ENCODE measurements at places on chromosomes 3 and 15. TPM values are rescaled to one million over a fixed set of nuclear protein-coding genes. Genes with fewer than 3 reads are reported as not detected.

DNA sequence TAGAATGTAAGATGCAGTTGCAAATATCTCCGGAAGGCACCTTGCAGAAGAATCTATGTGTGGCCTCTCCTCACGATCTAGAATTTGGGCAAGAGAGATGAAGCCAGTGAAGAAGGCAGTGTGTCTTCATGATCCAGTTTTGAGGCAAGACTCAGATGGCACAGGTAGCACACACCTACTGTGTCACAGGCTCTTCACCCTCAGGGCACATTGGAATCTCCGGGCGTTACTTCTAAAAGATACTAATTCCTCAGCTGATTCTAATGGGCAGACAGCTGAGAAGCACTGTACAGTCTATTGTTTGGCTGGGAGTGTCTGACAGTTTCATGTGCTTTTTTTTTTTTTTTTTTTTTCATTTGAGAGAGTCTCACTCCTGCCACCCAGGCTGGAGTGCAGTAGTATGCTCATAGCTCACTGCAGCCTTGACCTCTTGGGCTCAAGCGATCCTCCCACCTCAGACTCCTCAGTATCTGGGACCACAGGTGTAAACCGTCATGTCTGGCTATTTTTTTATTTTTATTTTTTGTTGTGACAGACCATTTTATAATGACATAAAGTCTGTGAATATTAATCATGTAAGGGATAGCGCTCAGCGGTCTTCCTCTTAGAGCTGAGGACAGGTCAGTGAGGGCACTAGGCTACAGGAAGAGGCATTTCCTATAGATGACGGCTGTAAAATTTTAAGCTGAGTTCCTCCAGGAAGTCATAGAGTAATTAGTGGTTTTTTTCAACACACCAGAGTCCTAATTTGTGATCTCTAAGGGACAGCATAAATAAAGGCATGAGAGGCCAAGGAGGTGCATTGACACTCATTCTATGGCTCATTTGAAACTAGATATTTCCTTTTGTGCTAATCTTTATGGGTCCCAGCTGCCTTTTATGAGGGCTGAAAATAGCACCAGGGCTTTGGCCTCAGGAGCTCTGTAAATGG, 4.0 kb downstream of the C3orf52 start:
- DNase-seq: no peak

GRCh38 chr15:74642734-74643664, 27.4 kb downstream of the CLK3 start:
- DNase-seq: no peak

GRCh38 chr3:33202711-33203457, 15.7 kb downstream of the SUSD5 start:
- no peak for DNase-seq

DNA sequence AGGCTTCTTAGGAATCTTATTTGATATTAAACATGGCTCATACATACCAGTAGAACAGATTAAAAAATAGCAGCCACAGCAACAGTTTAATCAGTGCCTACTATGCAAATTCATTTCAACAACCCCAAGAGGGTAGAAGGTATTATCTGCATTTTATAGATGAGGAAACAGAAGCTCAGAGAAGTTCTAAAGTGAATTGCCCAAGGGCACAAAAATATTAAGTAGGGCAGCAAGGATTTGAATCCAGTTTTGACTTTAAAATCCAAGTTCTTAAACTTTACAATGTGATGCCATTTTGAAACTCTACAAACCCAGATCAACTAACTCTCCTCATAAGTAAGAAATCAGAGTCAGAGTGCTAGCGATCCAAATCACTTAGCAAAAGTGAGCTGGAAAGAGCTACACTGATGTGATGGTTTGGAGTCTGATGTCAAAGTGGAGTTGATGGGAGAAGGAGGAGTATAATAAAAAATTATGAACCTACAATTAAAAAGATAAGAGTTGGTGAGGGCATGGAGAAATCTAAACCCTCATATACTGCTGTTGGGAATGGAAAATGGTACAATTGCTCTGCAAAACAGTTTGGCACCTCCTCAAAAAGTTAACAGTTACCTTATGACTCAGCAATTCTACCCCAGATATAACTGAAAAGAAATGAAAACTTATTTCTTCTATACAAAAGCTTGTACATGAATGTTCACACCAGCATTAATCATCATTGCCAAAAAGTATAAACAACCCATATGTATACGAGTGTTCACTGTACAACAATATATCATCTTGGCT, 51.0 kb upstream of the PLXND1 start:
- no peak for DNase-seq

GRCh38 chr3:188352196-188352927, 198.4 kb downstream of the LPP start:
- DNase-seq: no peak

DNA sequence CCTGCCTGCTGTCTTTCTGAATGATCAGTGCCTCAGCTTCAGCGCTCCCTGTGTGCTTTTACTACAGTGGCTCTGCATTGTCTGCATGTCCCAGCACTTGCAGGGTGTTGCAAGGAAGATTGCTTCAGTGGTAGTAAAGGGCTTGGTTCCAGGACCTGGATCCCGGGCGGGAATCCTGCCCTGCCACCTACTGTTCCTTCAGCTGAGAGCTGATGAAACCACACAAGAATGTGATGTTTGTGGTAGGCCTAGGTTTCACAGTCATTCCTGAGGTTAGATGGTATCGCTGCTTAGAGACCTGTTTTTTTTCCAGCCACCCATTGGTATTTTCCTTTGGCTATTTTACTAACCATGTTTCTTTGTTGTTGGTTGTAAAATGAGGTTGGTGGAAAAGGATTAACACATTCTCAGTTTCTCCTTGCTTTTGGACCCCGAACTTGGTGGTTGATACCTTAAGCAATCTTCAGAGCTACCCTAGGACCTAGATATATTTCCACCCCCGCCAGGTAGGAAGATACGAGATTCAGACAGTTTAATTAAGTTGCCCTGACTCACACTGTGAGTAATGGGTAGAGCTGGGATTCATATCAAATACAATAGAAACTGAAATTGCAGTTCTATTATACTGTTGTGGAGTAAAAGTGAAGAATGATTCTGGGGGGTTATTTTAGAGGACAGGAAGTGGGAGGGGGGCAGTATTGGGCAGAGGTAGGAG, 11.4 kb downstream of the GPR87 start:
- DNase-seq: no peak

GRCh38 chr3:119413603-119414280, 49.7 kb downstream of the TMEM39A start:
- no peak for DNase-seq

GRCh38 chr15:42395838-42396237, 36.5 kb downstream of the CAPN3 start:
- no peak for DNase-seq

DNA sequence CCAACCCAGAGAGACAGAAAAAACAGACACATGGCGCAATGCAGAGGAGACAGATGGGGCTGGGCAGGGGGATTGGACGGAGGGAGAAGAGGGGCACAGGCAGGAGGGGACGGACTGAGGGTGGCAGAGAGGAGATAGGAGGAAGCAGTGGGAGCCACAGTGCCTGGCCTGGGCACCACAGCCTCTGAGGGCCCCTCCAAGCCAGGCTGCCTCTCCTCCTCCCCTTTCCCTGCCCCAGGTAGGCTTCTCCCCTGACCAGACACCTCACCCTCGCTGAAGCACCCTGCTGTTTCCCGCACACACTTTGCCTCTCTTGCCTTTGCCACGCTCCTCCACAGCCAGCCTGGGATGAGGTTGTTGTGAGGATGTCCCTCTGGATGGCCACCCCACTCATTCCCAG, 84.0 kb upstream of the PRR20G start:
- DNase-seq: no peak

- no peak for DNase-seq
These were observed 333.1 kb downstream of the RORA start for GRCh38 chr15:60895986-60896385.

GRCh38 chr3:99902091-99902490, 84.4 kb downstream of the CMSS1 start:
- DNase-seq: no peak

DNA sequence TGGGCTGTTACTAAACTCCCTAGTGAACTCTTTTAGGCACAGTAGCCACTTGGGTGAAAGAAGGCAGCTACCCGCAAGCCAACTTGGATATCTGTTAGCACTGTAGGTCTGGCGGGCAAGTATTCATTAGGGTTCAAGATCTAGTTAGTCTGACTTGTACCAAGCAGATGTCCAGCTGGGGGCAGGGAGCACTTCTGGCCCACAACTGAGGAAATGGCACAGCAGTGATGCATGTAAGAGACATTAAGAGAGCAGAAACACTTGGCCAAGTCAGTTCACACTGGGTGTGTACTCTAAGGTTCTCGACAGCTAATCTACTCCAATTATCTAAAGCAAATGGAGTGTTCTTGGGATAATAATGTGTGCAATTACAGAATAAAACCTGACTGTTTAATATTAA, 131.7 kb downstream of the CTNNB1 start:
- no peak for DNase-seq

DNA sequence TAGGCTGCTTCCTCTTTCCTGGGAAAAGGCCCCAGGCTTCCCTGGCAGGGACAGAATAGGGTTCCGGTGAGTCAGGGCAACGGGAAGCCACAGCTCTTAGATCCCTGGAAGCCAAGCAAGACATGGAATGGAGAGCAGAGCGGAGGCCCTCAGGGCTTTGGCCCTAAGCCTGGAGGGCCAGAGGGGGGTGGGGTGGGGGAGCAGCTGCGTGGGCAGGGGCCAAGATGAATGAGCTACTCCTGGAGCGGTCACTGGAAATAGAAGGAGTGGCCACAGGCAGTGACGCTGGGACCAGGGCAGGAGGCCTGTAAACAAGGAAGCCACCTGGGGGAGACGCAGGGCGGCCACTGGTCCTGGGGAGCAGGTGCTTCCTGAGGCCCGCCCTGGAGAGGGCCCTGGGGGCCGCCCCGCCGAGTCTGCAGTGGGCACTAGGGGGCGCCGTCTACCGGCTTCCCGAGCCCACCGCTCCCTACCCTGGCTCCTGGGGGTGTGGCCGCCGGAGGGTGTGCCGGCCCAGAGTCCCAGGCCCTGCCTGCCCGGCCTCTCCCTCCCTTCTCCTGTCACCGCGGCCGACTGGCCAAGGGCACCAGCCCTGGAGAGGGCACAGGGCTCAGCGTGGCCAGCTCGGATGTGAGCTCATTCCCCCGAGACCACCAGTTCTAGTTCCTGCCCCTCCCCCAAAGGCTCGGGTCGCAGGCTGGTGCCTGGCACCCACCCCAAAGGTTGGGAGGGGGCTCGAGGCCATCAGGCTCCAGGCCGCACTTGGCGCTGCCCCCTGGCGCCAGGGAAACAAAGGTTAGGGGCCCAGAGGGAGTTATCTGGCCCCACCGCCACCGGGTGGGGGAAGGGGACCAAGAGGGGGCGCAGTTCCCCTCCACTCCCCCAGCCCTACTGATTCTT, 12.1 kb downstream of the VPS18 start:
- peak; percentile 94 for DNase-seq

GRCh38 chr15:78054966-78055365, 22.5 kb downstream of the TBC1D2B start:
- no peak for DNase-seq

DNA sequence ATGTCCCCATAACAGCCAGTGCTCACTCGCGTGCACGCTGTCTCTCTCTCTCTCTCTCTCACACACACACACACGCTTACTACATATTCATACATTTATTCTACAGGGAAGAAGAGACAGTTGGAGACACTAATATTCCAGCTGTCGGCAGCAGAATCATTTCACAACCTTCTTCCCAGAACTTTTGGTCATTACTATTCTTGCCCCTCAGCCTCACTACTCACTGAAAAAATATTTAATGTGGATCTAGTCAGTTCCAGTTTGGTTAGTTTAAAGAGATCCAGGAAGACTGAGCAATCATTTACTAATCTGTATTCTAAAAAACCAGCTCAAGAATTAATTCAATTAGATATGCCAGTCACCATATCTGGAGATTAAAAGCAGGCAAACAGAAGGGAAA, 394.9 kb downstream of the PTPRG start:
- DNase-seq: no peak

- no peak for DNase-seq
These were observed 22.2 kb upstream of the B3GNT5 start for GRCh38 chr3:183230826-183231225.

DNA sequence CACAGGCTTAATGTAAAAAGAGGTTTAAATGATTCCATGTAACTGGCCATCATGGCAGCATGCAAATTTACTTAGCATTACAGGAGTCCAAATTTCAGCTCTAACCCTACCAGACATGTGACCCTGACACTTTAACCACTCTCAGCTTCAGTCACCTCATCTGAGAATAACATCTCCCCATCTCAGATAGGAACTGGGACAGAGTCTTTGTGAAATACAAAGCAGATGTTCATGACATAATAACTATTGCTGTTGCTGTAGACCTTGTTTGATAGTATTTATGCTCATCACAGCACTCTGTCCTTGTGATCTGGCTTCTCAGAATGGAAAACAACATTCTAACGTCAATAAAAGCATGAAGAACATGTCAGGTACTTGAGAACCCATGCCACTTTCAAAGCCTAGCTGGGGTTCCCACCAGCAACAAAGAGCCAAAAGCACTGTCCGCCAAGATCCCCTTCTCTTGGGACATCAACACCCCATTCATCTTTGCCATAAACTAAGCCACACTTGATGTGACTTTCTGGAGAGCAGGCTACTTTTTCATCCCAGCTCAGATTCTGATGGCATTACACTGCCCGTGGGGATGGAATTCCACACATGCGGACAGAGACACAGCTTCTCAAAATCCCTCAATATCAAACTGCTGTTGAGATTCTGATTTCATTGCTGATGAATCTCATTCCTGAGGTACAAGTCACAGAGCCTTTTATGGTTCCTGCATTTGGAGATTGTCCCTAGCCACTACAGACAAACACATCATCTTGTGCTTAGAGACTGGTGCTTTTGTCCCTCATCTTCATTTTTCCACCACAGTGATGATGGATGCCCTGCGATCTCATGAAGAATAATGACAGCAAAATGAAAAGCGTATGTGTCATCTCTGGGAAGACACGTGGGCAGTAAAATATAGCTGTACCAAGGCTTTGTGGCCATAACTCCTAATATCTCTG, 202.7 kb downstream of the TNIK start:
- DNase-seq: no peak

DNA sequence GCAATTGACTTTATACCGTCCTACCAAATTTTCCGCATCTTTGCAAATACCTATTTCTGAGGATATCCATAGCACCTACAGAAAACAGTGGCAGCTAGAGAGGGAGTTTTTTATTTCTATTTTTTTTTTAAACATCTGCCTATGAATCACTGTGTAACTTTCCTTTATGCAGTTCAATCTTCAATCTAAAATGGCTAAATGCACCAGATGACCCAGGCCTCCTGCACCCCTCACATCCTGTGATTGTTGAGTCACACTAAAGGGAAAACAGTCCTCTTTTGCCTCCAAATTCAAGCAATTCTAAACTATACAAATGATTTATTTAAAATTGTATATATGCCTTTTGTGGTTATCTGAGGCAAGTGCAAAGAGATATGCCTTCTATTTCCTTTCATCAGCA, 20.1 kb upstream of the BCL6 start:
- DNase-seq: no peak

- DNase-seq: no peak
These were observed 26.3 kb upstream of the MNS1 start for GRCh38 chr15:56491110-56491722.

The MESP2 gene
- 0.19 TPM for total RNA-seq

The MME gene
- 3.6 TPM for total RNA-seq

The BNC1 gene
- 0.11 TPM for total RNA-seq

The ZNF385D gene
- 12.5 TPM for total RNA-seq

The EFCC1 gene
- 1.7 TPM for total RNA-seq

The LTF gene
- 5.4 TPM for total RNA-seq

The NR1I2 gene
- 0.08 TPM for total RNA-seq

The TERC gene
- total RNA-seq: 0.86 TPM

The PRICKLE2 gene
- total RNA-seq: 12.4 TPM

The WDR72 gene
- not detected for total RNA-seq

The GPR62 gene
- total RNA-seq: 0.16 TPM

The TTBK2 gene
- 28.0 TPM for total RNA-seq

The SKOR1 gene
- total RNA-seq: 0.24 TPM

The CELF6 gene
- 0.70 TPM for total RNA-seq

Data from cardiac septum (tissue), 1 donor.